D721Med (cell line): ENCODE measurements at places on chromosomes 16 and 17.

- no peak for DNase-seq
Observed at GRCh38 chr17:34248511-34249024, 6.5 kb upstream of the CCL2 start.

GRCh38 chr17:2090804-2091534 is 36.1 kb downstream of the HIC1 start:
- DNase-seq = no peak

DNA sequence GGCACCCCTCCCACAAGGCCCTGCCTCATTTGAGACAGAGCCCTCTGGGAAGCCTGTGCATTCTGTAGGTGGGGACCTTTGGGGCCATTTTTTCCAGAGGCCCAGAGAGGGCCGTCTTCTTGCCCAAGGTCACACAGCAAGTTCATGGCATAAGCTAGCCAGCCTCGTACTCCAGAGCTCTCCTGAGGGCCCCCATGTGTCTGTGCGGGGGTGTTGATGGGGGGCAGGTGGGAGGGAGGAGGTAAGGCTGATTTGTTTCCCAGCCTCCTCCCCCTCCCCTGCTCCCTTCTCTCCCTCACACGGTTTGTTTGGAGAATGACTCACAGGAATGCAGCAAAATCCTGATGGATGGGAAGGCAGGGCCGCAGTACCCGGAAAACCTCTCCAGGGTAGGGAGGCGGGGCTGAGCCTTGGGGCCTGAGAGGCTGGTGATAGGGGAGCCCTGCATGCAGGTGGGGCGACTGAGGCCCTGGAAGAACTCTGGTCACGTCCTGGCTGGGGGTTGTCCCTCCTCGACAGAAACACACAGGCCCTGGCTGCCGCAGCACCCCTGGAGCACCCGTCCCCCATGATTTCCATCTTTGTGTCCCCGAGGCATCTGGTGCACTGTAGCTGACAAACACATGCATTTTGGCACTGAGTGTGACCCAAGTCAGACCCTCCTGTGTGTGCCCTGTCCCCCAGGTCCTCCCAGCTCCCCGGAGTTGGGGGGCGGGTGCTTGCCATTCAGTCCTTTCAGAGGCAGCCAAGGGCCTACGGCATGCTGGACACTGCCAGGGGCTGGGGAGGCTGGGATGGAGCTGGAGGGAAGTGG is 29.7 kb downstream of the RAI1 start:
- DNase-seq = no peak

DNA sequence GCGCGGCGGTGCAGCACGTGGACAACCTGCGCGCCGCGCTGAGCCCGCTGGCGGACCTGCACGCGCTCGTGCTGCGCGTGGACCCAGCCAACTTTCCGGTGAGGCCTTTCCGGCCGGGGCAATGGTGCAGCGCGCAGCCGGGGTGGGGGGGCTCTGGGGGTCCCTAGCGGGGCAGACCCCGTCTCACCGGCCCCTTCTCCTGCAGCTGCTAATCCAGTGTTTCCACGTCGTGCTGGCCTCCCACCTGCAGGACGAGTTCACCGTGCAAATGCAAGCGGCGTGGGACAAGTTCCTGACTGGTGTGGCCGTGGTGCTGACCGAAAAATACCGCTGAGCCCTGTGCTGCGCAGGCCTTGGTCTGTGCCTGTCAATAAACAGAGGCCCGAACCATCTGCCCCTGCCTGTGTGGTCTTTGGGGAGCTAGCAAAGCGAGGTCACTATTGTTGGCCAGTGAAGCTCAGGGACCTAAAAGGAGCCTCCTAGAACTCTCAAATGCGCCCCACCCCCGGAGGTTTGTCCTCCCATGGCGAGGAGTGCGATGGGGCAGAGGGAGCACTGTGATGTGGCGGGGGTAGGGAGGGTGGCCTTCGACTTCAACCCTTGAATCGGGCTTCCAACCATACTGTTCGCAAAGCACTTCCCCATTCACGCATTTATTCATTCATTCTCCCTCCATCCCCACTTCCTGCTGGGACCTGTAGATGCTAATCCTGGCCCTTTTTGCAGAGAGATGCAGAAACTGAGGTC is 770 bp downstream of the HBM start:
- no peak for DNase-seq

DNA sequence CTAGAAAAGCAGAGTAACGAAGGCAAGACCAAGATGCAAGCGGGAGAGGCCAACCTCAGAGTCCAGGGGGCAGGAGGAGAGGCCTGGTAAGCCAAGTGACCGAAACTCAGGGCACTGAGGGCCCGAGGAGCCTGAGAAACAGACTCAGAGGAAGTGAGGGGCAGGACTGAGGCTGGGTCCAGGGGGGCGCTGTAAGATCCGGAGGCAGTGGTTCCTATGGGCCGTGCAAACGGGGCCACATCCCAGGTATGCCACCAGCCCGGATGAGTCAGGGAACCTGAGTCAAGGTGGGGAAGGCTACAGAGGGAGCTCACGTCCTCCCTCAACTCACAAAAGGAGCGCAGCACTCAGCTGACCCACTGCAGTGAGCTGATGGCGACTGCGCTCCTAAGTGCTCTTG is 8.3 kb downstream of the ZDHHC7 start:
- DNase-seq = no peak

- no peak for DNase-seq
Observed at GRCh38 chr16:23131036-23131435, 18.2 kb downstream of the USP31 start.

DNA sequence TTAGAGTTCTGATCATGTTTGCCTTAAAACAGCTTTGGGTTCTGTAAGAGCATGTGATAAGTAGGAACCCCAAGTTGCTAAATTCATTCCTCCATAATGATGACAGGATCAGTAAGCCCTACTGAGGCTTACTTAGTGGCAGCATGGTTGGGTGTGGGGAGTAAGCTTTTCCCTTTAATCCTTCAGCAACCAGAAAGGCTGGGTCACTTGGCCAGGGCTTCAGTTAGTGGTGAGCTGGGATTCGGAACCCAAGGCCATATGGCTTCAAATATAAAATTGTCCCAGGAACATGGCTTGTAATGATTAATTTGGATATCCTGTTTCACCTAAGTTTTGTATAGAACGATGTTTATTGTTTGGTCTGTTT is 850 bp downstream of the GINS3 start:
- DNase-seq = peak; percentile 26
